ENCODE measurements at places on chromosomes 4 and X. TPM values are rescaled to one million over a fixed set of nuclear protein-coding genes. Genes with fewer than 3 reads are reported as not detected.

Gene NPY2R
- not detected for total RNA-seq

Gene AWAT1
- not detected for total RNA-seq

Gene MXRA5
- 0.91 TPM for total RNA-seq

Gene VCX3B
- total RNA-seq: not detected

Gene TFDP3
- total RNA-seq: not detected

Gene HPSE
- total RNA-seq: 0.75 TPM

Gene ADAMTS3
- total RNA-seq: 0.35 TPM

Gene MAGEC1
- not detected for total RNA-seq

Gene VEGFD
- 0.28 TPM for total RNA-seq

GRCh38 chr4:125003840-125004239, 291.3 kb upstream of the ANKRD50 start:
- DNase-seq: no peak

DNA sequence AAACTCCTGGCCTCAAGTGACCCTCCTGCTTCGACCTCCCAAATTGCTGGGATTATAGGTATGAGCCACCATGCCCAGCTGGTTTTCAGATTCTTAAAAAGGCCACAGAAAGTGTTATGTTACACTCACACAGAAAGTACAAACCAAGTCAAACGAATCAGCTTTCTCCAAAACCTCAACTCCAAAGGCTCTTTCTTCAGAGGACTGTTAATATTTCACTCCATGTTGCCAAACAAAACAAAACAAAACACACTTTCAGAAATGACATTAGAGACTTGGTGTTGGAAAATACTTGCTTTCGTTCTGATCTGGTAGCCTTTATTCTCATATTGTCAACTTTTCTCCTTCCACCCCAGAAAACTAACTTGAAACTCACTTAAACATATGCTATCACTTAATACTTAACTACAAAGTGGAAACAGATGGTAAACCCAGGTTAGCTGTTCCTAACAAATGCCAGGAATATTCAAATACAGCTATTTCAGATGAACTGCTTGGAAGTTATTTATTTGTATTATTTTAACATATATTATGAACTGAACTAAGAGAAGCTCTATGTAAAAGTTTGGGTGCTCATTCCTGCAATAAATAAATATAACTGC, 34.7 kb downstream of the RLIM start:
- no peak for DNase-seq

GRCh38 chr4:113884655-113885054, 94.8 kb downstream of the ARSJ start:
- no peak for DNase-seq

DNA sequence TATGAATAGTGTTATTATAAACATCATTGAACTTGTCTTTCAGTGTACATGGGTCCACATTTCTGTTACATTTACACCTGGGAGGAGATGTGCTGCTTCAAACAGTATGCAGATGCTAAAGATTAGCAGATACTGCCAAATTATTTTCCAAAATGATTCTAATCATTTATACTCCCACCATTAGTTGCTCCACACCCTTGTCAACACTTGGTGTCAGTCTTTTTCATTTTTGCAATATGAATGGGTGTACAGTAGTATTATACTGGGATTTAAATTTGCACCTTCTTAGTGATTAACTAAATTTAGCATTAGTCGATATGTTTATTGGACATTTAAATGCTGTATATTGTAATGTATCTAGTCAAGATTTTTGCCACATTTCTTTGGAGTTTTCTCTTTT, 131.6 kb upstream of the GRID2 start:
- DNase-seq: no peak

DNA sequence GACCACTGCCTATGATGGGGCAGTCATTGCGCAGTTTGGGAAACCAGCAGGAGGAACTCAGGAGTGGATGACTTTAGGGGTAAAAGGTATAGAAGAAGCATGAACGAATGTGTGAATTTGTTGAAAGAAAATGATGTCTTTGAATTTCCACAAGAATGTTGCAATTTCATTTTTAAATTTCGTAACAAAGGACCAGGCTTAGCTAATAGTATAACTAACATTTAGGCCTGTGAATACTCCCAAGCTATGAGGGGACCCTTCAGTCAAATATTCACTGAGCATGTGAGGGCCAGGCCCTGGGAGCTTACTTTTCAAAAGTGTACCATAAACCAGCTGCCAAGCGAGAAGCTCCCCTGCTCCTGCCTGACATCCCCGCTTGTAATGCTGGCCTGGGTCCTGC, 5.3 kb downstream of the MPC1L start:
- no peak for DNase-seq

GRCh38 chr4:1598206-1599025, 85.7 kb downstream of the FAM53A start:
- no peak for DNase-seq

DNA sequence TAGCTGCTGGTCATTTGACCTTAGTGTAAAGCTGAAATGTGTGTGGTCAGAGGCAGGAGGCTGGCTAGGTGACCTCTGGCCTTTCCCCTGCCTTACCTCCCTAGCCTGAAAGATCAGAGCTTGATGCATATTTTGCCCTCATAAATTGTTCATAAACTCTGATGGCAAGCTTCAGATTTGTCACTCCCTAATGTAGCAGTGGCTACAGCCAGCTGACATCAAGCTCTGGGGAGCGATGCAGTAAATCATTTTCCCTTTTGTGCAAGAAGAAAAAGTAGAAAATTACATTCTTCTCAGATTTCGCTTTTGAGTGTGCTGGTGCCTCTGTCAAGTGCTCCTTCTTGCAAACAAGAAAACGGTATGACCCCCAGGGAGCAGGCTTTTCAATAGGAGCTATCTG, 87.7 kb upstream of the MAGEA4 start:
- DNase-seq: no peak

GRCh38 chr4:8278009-8278395, 8.4 kb downstream of the HTRA3 start:
- no peak for DNase-seq

GRCh38 chr4:37667197-37668100, 18.7 kb downstream of the RELL1 start:
- DNase-seq: no peak

DNA sequence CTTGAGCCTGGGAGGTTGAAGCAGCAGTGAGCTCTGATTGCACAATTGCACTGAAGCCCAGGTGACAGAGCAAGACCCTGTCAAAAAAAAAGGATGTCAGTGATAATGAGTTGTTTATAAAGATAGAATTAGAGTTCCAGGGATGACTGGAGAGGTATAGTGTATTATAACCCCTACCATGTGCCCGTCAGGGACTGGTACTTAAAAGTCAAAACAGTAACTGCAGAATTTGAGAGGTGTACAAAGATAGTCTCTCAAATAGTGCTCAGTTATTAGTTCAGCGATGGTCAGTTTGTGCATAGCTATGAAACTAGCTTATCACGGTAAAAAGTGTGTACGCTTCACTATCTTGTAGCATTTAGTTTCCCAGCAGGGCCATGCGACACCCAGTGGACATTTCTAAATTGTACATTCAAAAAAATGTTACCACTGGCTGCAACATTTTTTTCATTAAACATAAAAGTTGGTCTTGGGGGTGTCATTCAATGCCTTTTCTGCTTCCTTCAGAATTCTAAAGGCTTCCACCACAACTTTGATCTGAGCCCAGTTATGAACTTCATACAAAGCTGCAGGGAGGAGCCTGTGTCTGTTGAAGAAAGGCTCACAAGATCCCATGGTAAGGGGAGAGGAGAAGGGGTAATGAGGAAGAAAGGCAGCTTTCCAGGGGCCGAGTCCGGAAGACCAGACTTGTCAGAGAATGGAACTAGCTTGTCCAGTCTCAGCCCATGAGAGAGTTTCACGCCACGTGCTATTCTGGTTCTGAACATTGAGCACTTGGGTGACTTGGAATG, 9.2 kb upstream of the GYG2 start:
- no peak for DNase-seq

DNA sequence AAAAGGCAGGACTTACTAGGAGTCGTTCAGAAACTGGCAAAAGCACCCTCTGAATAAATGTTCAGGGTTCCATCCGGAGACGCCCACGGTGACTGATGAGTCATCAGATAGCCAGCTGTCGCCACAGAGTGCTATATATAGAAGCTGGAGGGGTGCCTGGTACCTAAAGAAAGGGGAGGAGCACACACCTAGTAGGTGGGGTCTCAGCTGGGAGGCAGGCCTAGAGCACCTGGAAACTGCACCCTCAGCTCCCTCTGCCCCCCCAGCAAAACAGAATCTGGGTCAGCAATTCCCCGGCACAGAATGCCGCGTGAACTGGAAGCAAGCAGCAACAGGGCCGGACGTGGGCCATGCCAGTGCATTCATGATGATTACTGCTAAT, 242.0 kb downstream of the BCOR start:
- DNase-seq: no peak
